Fibroblast of skin of right biceps (primary cell): ENCODE measurements at places on chromosomes 4 and X.

DNA sequence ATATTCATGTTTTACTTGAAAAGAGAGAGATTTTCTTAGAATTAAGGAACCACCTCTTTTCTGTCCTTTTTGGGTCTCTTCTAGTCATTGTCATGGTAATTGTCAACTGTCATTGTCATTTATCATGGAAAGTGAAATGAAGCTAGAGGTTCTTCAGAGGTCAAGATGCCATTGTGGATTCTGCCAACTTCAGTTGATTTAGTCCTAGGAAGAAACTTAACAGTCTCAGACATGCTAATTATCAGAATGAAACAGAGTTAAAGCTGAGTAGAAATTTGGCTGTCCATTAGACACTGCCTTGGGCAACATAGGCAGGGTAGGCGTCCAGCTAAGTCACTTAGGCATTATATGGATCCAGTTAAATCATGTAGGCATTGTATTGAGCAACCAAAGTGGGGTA lies 796.1 kb upstream of the ADGRL3 start:
- no peak for DNase-seq

- peak; percentile 25 for DNase-seq
Observed at GRCh38 chrX:86002076-86002896, 45.1 kb downstream of the CHM start.

GRCh38 chr4:119543779-119544178 lies 84.8 kb downstream of the PDE5A start:
- DNase-seq: no peak

GRCh38 chr4:37754410-37755185 lies 68.4 kb upstream of the RELL1 start:
- DNase-seq: no peak

DNA sequence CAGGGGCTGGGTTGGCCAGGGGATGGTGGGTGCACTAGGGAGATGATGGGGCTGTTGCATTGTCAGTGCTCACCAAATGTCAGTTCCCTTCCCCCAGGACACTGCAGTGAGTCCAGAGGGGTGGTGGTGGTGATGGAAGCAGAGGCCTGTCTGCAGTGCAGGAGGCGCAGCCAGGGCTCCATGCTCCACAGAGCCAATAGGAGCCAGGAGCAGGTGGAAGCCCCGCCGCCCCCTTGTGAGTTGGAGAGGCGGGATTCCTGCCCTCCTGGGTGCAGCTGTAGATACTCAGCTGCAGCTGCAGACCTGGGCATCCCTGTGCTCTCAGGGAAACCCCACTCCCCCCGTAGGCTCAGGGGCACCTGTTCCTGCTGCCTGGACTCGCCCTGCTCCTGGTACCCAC lies 284.7 kb downstream of the EVC2 start:
- no peak for DNase-seq

GRCh38 chr4:29717287-29718057 lies 1002.7 kb upstream of the PCDH7 start:
- peak; percentile 10 for DNase-seq

- peak; percentile 26 for DNase-seq
Observed at GRCh38 chr4:157983300-157983699, 189.5 kb downstream of the GASK1B start.

DNA sequence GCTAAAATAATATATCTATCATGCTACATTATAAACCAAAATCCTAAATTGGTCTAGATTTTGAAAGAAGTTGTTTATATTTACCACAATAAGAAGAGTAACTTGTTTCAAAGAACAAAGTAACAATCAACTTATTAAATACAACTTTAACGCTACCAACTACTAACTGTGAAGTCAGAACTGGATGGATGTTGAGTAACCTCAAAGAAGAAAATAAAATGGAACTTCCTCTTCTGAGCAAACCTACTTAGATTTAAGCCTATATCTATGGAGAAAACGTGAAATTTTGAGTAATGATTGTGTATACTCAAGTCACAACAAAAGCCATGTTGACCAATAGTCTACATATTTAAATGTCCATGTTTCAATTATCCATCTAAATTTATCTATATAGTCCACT lies 25.7 kb downstream of the SH3RF1 start:
- DNase-seq: no peak
